Heart left ventricle (tissue), 16 donors: ENCODE measurements at places on chromosomes 12 and 14.

GRCh38 chr14:35818346-35819115 is 7.6 kb upstream of the BRMS1L start:
- DNase-seq: no peak

DNA sequence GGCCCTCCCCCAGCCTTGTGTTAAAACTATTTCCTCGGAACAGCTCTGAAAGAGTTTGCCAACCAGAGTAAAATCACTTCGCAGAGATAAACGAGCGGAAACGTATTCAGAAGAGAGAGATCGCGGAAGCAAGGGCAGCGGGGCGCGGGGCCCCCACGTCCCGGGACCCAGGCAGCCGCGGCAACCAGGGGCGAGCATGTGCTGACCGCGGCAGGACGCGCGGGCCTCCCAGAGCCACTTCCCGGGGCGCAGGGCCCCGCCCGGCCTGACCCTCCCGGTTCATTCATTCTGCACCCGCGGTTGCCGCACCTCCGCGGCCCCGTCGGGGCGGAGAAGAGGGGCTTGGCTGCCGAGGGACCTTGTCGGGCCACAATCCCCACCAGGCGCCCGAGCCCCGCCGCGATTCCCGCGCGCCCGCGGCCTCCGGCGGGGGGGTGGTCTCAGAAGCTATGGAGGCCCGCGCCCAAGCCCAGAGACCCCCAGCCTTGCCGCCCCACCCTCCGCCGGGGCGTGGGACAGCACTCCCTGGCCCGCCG is 598 bp downstream of the UBE2N start:
- DNase-seq: peak; percentile 77

DNA sequence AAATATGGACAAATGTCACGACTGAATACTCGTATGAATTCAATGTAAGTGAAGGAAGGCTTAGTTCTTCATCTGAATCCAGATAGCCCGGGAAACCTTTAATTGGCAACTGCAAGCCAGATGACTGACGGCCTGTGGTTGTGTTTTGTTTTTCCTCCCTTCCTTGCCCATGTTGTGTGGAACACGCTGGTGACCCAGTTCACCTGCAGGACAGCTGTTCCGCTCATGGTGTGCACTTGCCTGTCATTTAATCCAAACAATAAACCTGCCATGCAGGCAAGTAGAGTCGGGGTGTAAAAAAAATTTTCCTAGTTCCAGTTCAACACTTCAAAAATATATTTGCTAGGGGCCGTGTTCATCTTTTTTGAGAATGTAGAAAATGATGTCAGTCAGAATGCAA is 88.0 kb downstream of the TMEM132D start:
- DNase-seq: no peak

DNA sequence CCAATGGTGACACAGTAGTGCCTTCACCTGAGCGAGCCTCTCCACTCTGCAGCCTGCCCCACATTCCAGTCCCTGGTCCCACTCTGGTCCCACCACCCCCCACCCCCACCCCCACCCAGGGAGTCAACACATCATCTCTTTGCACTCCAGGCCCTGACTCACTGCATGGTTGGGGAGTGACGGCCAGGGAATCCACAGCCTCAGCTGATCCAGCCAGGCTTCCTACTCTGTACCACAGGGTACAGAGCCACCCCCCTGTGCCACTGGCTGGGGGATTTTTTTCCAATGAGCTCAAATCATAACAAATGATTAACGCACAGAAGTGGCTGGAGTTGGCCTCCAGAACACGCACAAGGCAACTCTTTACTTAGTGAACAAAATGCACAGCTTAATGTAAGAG is 233.7 kb downstream of the NTF3 start:
- DNase-seq: no peak

DNA sequence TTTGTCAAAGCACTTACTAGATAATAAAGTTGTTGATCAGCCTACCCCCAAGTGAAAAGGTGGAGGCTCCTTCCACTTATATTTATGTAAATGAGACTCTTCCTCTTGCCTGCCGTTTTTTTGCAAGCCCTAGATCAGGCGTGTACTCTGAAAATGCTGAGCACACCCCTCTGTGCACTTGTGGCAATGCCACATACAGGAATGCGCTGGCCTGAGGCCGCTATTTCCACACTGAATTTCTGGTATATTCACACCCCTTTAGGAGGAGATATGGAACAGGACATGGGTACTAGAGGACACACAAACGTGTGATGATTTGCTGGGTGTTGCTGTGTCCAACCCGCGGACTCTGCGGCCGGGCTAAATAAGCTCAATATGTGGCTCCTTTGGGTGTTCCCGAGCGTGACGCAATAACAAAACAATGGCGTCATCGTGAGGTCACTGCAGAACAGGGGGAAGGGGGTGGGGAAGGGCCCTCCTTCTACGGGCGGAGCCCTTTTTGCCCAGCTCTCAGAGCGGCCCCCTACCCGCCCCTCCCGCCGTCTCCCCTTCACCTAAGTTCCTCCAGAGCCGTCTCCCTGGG is 554 bp upstream of the TSPAN31 start:
- DNase-seq: peak; percentile 74

DNA sequence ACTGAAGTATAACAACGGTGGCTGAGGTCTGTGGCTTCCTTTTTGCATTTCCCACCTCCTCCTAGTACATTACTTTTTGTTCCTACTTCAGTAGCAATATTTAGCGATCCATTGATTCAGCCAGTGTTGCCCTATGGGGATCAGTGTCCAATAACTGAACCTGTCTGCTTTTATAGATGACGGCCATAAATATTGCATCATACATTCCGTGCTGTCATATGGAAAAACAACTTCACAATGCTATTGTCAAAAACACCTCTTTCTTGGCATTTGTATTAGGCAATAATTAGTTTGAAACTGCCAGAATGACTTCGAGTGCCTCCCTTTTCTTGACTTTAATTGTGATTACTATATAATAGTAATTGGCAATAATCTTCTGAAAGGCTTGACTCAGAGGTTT is 149.5 kb downstream of the PRIMA1 start:
- no peak for DNase-seq

DNA sequence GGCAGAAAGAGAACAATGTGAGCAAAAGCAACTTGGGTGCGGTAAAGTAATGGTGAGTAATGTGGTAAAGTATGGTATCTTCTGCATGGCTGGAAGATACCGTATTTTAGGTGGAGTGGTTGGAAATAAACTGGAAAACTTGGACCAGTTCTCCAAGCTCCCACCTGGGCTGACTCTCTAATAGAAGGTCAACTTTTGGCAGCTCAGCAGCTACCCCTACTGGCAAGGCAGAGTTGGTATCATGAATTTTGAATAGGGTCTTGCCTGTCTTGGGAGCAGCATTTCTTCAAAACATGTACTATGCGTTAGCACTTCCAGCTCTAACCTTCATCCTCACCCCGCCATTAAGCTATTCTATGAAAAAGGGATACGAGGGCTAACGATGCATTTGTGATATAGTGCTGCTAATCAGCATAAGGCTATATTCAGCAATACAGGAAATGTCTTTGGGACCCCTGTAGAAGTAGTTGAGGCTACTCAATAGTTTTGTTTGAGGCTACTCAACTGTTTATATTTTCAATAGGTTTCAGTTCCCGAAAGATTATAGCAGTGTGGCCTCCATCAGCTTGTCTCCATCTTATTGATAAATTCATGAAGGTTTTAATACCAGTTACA is 276.3 kb upstream of the FAR2 start:
- DNase-seq: peak; percentile 43

- no peak for DNase-seq
Measured at GRCh38 chr12:42802785-42803189, 213.2 kb upstream of the PRICKLE1 start.

- DNase-seq: peak; percentile 32
Measured at GRCh38 chr12:109840305-109841074, 7.3 kb upstream of the TRPV4 start.

DNA sequence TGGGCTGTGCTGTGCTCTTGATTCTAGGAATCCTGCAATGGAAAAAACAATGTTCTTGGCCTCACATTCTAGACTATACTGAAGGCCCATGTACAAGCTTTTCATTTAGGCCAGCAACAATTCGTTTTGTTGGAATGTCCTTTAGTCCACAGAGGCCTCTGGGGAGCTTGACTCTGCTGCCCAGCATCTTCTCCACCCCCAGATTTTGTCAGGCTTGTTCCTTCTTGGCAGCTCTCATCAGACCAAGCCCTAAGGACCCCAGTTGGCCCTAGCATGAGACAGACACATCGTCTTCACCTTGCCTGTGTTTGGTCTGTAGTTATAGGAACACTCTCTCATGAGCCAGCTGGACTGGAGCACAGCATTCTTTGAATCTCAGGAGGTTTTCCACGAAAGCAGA is 300.1 kb downstream of the VRK1 start:
- DNase-seq: no peak

DNA sequence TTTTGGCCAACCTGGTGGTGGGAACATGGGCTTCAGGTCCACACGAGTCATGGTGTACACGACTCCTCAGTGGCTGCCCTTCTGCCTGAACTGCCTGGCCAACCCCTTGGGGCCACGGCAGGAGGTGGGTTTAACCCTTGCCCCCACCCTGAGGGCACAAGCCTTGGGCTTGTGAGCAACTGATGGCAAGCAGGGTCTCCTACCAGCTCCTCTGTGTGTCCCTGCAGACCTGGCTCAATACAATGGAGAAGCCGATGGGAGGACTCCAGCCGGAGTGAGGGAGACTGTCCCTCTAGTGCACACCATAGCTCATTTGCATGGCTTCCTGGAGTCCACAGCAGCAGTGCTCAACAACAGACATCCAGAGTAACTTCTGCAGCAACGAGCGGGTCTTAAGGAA is 28.0 kb downstream of the JAG2 start:
- DNase-seq: no peak

- DNase-seq: no peak
Measured at GRCh38 chr12:2751230-2751629, 43.5 kb upstream of the FKBP4 start.

DNA sequence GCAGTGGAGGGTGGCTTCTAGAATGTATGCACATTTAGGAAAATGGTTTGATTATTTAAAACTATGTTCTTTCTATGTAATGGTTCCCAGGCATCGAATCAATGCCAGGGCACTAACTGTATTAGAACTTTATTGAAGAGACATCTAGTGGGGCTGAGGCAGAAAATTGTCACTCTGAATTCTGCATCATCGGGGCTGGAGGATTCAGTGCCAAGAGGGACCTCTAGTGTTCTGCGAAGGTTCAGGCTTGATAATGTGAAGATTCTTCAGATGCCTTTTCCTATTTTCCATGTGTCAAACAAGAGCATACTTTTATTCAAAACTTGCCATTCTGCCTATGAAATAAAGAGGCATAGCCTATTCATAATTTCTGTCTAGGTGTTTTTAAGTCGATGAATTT is 146.3 kb downstream of the CAND1 start:
- no peak for DNase-seq

GRCh38 chr12:124745465-124745890 is 118.2 kb downstream of the SCARB1 start:
- DNase-seq: no peak

DNA sequence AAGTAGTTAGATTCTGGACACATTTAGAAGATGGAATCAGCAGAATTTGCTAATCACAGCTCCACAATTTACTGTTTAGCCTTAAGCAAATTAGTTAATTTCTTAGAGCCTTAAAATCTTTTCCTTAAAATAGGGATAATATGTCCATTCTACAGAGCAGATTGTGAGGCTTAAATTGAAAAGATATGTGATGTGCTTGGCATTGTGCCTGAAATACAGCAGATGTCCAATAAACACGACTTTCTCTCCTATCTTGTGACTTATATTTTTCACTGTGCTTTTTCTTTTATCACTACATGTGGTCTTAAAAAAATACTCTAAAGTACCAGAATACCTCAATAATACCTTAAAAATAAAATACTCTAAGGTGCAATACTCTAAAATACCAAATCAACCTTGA is 30.6 kb downstream of the CCER1 start:
- no peak for DNase-seq

GRCh38 chr14:67167420-67168109 is 21.7 kb upstream of the GARIN2 start:
- DNase-seq: no peak

- DNase-seq: no peak
Measured at GRCh38 chr12:66003951-66004350, 126.6 kb downstream of the LLPH start.

DNA sequence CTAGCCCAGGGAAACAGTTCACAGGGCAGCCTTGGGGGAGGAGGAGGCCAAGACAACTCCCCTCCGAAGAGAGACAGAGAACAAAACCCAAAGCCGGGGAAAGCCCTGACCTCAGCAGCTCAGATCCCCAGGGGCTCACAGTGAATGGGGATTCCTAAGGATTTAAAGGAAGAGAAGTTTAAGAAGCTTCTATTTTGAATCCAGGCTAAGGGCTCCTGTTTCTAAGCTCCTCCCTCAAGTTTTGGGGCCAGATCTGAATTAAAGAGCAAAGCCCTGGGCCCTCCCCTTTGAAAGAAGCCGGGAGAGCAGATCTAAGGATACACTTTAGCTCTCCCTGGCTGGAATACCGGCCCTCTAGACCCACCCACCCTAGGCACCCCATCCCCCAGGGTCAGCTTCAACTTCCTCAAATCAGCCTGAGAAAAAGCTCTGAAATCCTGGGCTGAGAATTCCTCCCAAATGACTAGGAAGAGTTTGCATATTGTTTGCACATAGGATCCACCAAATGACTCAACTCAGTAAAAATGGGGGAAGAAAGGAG is 3.9 kb downstream of the KDM2B start:
- DNase-seq: peak; percentile 25

DNA sequence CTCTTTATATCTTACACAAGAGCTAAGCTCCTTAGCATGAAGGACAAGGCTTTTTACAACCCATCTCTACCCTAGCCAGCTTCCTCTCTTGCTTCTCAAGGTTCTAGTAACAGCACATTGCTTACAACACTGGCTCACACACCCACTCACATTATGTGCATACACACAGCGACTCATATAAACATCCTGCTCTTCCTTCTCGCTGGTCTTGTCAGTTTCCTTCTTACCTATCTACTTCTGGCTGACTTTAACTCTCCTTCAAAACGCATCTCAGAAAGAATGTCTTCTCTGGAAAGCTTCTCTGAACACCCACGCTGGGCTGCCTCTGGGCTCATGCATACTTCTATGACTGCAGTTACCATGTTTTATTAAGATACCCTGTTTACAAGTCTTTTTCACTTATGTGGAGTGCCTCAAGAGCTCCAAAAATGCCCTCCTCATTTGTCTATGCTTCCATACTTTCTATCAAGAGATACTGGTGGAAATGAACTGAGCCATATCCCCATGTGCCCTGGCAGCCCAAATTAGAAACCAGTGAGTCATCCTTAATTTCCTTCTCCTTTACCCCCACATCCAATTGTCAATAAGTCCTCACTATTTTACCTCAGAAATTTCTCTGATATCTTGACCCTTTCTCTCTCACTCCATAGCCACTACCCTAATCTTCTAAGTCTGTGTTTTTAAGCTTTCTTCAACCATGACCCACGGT is 126.9 kb upstream of the KRAS start:
- no peak for DNase-seq

DNA sequence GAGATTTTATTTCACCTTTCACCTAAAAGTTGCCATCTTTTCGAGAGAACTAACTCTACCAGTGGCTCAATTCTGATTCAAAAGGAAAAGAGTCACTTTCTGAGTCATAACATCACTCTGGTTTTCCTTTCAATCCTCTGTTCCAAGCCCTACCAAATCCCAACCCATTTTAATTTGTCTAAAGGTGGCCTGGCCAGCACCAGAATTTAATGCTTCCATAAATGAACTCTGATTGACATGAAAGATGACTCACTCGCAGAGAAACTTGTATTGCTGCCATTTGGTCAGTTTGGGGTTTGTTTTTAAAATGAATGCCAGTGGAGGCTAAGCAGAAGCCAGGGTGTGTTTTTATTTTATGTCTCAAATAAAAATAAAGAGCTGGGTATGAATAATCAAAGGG is 117.4 kb upstream of the SOX5 start:
- no peak for DNase-seq
